ENCODE measurements at places on chromosomes 7 and 10. TPM values are rescaled to one million over a fixed set of nuclear protein-coding genes. Genes with fewer than 3 reads are reported as not detected.
A peak's percentile ranks its signal among the peaks of the same experiment; 100 is the strongest.

GRCh38 chr7:84693483-84693882 lies 493.4 kb downstream of the SEMA3D start:
- DNase-seq, result no peak

GRCh38 chr7:84231157-84231556 lies 36.6 kb upstream of the SEMA3A start:
- DNase-seq, result no peak

CUEDC2 gene
- total RNA-seq, result 26.9 TPM

GRCh38 chr10:112650588-112651030 lies 203.6 kb downstream of the VTI1A start:
- DNase-seq, result no peak

DNA sequence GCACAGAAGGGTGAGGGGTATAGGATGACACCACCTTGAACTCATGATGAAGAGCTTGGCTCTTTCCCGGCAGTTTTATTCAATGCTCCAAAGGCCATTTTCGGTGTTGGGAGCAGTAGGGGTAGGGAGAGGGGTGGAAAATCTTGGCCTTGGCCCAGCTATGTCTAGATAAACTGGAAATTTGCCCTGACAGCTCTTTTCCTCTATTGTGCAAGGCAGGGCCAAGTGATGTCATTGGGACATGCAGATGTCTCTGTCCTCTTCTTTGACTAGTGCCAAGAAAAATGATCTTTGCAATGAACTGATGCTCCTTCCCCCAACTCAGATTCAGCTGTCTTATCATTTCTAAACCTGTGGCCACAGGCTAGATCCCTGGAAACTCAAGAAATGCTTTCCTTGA lies 27.7 kb upstream of the PRKCQ start:
- DNase-seq, result no peak

GRCh38 chr7:132680590-132680989 lies 104.3 kb upstream of the PLXNA4 start:
- no peak for DNase-seq

GRCh38 chr10:71473671-71474599 lies 77.2 kb downstream of the CDH23 start:
- DNase-seq, result no peak

ZNF511 gene
- 24.1 TPM for total RNA-seq

RSBN1L gene
- total RNA-seq, result 58.4 TPM

CXCL12 gene
- total RNA-seq, result 154 TPM

- DNase-seq, result no peak
Observed at GRCh38 chr10:5117026-5117425, 22.8 kb downstream of the AKR1C3 start.

GRCh38 chr7:24913801-24914464 lies 66.0 kb downstream of the OSBPL3 start:
- no peak for DNase-seq

DNA sequence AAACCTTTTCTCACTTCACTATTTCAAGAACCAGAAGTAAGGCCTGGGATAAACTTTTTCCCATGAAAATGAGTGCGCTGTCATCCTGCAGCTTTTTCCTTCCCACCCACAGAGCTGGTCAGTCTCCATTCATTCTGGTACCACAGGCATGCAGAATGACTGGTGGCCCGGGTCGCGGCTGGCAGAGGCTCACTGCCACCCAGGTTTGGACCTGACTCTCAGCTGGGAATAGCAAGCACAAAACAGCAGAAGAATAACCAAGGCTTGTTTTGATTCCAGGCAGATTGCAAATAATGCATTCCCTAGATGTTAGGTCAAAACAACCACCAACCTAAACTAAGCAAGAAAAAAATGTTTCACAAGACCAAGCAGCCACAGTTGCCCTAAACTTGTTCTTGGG lies 190.5 kb upstream of the NRP1 start:
- no peak for DNase-seq

GRCh38 chr10:125011171-125011925 lies 69.4 kb downstream of the ZRANB1 start:
- DNase-seq, result no peak

GRCh38 chr10:102117391-102118159 lies 2.6 kb downstream of the LDB1 start:
- peak; percentile 72 for DNase-seq

DNA sequence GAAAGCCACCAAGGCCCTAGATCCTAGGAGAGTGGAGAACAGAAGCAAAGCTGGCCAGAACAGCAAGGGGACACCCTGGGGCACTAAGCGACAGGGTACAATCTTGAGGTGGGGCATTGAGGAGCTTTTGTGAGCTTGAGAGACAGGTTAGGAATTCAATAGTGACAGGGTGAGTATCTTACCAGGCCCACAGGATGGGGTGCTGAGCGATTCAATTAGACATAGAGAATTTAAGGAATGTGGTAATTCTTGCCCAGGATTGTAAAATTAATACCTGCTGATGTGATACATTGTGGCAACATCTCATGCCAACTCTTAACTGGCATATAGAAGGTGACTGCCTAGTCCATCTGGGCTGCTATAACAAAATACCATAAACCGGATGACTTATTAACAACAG lies 14.0 kb downstream of the RBP3 start:
- no peak for DNase-seq

DNA sequence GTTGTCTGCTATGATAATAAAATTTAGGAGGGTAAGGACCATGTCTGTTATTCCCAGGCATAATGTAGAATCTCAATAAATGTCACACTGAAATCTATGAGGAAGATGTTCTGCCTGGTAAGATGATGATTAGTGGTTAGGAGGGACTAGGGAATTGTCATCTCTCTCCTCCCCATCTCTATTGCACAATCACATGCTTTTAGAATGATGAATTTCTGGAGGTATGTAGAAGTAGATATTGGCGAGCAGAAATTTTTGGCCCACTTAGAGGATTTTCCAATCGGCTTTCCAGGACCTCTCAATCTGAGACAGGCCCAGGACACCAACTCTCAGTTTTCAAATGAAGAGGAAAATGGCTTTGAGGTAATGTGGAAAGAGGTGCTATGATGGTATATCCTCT lies 2.0 kb upstream of the PITX3 start:
- DNase-seq, result no peak

DNA sequence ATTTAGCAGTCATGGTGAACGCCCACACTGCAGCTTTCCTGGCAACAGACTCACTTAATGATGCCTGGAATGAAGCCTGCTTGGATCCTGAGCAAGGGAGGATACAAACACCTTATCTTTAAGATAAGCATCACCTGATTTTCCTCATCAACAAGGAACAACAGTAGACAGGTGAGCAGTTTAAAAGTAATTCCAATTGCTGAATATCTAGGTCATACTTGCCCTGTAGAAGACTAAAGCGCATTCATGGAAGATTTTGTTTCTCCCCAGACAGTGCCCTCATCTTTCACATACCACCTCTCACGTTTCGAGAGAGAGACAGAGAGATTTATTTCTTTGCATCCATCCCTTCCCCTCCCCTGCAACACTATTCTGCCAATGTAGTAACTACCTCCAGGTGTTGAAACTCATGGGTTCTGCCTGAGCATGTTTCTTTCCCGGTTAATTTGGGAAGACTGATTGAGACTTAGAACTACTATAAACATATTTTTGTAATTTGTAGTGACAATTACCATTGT lies 660.7 kb downstream of the PARD3 start:
- no peak for DNase-seq

DNA sequence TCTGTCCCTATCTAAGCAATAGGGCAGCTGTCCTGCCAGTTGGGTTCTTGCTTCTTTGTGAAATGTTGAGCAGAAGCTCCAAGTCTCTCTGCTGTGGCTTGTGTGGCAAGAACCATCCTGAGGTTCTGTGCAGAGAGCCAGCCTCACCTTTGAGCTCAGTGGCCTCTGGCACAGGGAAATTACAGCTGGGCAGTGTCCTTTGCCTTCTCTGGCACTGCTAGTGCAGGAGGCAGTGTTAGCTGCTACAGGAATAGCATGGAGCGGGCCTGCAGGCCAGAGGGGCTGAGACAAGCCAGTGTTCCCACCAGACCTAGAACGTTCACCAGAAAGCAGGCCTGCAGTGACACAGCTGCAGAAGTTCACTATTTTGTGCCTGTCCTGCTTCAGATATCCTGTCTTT lies 1.8 kb downstream of the PRXL2A start:
- DNase-seq, result no peak

WDR11 gene
- 101 TPM for total RNA-seq

DNA sequence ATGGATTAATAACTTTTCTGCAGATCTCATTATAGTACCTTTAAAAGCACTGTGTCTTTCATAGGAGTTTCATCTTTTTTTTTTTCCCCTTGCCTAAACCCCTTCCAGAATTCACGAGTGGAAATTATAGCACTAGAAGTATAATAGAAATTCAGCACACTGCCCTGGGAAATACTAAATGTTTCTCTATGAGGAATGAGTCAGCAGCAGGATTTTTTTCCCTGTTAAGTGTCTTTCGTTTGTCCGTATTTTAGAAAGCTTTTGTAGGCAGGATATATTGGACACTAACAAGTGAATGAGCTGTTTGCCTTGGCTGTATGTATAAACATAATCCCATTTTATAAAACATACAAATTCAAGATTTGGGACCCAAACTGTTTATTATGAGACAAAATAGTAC lies 105.8 kb downstream of the EXOC4 start:
- no peak for DNase-seq

DNA sequence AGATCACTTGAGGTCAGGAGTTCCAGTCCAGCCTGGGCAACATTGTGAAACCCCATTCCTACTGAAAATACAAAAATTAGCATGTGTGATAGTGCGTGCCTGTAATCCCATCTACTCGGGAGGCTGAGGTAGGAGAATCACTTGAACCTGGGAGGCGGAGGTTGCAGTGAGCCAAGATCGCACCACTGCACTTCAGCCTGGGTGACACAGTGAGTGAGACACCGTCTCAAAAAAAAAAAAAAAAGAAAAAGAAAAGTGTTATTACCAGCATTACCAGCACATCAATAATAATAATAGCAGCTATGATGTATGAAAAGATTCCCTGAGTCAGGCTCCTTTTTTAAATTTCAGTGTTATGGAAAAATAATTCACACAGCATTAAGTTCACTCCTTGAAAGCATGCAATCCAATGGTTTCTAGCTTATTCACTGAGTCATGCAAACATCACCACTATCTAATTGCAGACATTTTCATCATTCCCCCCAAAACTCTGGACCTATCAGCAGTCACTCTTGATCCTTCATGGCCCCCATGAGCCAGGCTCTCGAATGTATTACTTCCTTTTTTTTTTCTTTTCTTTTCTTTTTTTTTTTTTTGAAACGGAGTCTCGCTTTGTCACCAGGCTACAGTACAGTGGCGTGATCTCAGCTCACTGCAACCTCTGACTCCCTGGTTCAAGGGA lies 228.4 kb downstream of the FANK1 start:
- DNase-seq, result no peak

- DNase-seq, result no peak
Observed at GRCh38 chr7:92956575-92956974, 120.2 kb upstream of the CDK6 start.

DNA sequence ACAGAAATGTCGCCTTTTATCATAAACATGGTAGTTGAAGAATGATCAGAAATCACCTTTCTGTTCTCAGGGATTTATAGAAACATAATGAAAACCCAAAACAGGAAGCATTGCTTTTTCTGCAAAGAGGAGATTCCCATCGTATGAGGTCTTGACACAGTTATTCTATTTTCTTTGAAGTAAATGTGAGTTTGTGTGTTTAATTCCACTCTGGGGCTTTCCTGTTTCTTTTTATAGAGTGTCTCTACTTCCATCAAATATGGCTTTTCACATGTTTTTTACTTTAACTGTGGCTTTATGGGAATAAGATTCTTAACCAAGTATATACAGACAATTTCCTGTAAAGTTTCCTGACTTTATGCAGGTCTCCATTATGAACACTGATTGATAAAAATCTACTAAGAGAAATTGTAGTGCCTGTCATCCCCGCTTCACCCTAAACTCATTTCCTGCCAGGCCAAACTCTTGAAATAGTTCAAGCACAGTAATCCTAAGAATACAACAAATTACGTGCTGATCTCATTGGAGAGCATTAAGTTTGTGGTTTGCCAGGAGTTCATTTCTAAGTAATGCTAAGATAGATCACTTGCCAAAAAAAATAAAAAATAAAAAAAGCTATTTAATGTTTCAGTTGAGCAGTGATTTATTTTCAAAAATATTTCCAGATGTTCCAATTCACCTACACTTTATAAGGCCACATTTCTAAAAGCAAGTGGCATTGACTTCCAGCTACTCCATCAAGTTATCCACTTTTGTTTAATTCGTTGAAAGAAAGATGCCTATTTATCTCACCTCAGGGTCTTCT lies 52.2 kb upstream of the SEC61G start:
- DNase-seq, result no peak

SAMD9 gene
- total RNA-seq, result 29.0 TPM

DNA sequence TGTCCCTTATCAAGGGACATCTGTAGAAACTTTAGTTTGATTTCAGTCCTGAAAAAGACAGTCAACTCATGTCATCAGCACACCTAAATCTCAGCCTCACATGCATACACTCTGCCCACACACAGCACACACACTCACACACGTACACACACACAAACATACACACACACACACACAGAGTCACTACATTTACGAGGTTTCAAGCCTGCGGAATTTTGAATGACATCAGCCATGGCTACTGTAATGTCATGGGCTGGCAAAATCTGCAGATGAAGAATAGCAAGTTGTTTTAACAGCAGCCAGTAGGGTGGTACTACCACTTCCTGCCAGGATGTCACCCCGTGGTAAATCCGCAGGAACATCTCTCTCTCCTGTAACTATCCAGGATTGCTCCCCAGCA lies 37.1 kb upstream of the EZH2 start:
- DNase-seq, result no peak

C7orf33 gene
- total RNA-seq, result not detected

GRCh38 chr7:135965602-135966001 lies 11.6 kb downstream of the MTPN start:
- no peak for DNase-seq

TBC1D12 gene
- 52.9 TPM for total RNA-seq

- no peak for DNase-seq
Observed at GRCh38 chr10:1183033-1183396, 126.8 kb downstream of the WDR37 start.
